WERI-Rb-1 (cell line): ENCODE measurements at places on chromosomes 3 and 15.

DNA sequence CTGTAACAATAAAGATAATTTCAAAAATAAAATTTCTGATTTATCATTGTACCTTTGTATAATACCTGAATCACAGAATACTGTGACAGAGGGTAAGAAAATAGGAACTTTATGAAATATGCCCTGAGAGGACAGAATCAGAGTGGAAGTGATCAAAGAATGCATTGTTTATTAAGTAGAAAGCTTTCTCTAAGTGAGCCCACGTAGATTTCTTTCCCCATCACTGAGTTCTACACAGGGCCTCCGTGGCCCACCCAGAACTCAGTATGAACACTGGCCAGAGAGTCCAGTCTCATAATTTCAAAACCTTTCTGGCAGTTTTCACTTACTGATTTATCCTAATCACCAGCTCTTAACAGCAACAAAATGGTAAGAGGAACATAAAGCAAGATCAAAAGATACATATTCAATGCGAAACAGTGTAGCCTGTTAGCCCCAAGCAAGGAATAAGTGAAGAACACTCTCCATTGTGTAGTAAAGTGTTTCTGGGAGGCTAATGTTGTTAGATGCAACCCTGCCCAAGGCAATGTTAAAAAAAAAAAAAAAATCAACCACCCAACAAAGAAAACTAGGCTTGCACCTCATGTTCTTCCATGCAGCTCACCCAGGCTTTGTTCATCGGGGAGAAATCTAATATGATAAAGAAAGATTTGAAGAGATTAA, 341.3 kb downstream of the LSAMP start:
- DNase-seq: no peak

DNA sequence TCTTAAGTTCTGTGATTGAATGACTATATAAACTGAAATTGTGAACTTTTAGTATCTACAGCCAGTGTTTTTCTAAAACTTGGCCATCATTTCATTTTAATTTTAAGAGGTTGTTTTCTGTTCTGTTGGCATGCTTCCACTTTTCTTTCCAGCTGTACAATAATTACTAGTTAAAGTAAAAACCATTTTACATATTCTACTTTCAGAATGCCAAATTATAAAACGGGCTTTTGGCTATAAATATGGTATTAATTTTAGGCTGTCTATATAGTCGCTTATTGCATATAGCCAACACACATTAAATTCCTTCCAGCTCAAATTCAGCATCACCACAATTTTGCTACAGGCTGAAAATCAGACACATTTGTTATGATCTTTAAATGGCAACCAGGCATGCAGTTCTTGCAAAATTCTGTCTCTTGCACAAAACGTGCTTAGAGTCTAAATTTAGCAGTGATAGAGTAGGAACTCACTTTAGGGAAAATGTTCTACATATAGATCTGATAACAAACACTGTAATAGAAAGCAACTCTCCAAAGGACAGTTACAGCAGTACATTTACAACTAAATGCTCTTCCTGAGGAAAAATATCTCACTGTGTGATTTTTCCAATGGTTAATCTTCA, 81.1 kb downstream of the BTD start:
- no peak for DNase-seq

DNA sequence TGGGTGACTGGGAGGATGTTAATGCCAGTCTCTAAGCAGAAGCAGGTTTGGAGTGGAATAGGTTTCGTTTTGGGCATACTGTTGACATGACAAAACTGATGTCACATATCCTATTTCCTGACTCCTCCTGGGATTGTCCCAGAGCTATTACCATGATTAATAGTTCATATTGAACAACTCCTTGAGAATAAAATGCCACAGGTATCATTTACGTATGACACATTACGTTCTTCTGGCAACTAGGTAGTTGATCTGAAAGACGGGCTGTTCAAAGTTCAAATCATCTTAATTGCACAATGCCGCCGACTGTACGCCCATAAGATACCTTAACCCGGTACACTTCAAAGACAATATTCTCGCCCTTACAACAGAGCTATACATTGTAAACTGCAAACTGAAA, 1.4 kb upstream of the RAB5A start:
- DNase-seq: no peak

GRCh38 chr3:154210986-154211385, 89.8 kb downstream of the ARHGEF26 start:
- no peak for DNase-seq

- no peak for DNase-seq
Observed at GRCh38 chr15:42576776-42577175, 1.4 kb downstream of the STARD9 start.

DNA sequence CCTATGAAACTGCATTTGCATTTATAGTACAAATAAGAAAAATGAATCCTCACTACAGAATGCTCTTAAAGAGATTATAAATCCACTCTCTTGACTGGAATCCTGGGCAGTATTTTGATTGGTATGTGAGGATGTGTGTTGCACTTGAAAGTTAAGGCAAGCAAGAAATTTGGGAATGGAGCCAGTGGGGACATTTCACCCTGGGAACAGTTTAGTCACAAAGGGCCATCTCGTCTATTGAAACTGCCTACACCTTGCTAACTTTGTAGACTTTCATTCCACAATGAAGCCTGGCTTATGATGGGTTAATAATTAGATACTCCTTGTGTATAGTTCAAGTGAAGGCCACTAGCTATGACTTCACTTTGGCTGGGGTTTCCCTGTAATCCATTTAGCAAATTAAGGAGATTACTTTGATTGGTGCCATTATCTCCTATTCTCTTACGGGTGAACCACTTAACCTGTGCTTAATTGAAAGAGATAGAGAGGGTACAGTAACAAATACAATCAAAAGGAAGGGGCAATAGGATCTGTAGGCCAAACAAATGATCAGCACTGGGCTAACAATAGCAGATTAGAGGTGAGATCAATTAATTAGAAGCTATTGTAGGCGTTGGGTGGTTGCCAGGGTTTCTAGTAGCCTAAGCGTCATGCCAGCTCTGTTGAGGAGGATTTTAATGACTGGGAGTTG, 146.9 kb upstream of the RARB start:
- DNase-seq: peak; percentile 11

DNA sequence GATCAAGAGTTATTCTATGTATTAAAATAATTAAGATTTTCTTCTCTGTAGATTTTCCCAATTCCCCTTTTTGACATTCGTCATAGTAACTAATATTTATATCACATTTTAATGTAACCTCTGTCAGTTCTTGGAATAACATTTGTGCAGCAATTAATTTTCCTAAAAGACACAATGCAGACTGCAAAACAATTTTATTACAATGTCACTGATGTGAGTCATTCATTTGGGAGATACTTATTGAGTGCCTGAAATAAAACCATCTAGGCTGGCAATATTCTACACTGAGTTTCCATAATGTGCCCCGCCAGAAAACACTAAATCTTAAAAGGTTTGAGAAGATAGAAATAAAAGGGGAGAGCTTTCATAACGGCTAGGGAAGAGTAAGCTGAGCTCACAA, 6.7 kb upstream of the USP13 start:
- no peak for DNase-seq

- DNase-seq: no peak
Observed at GRCh38 chr3:4981294-4981664, 2.0 kb downstream of the BHLHE40 start.

- DNase-seq: no peak
Observed at GRCh38 chr3:159989973-159990846, 1.6 kb downstream of the IL12A start.

GRCh38 chr3:22951910-22952309, 251.2 kb upstream of the UBE2E2 start:
- DNase-seq: no peak

DNA sequence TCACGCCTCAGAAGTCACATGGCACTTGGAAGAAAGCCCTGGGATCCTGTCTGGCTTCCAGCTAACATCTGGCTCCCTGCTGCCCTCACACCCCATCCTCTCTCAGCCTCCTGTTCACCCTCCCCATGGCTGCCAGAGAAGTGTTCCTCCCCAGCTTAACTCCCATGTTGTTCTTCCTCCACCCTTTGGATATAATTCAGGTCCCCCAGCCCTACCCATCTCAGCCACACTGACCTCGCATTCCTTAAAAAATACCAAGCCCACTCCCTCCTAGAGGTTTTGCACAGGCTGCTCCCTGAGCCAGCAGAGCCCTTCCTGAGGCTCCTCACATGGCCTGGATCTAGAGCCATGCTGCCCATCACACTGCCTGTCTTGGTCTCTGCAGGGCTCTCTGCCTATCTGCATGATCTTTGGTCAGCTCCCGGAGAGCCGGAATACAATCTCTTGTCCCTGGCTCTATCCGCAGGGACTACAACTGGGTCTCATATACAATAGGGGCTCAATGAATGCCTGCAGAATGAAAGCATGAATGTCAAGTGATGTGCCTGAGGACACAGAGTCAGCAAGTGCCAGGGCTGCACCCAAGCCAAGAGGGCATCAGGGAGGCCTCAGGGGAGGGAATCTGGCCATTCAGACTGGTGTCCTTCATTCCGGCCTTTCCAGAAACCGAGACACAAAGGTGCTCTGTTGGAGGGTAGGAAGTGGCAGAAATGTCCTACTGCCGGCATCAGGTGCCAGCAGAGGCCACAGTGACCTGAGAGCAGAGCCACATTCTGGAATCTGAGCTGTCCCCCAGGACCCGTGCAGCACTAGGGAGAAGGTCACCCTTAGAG, 3.8 kb upstream of the TKT start:
- no peak for DNase-seq

DNA sequence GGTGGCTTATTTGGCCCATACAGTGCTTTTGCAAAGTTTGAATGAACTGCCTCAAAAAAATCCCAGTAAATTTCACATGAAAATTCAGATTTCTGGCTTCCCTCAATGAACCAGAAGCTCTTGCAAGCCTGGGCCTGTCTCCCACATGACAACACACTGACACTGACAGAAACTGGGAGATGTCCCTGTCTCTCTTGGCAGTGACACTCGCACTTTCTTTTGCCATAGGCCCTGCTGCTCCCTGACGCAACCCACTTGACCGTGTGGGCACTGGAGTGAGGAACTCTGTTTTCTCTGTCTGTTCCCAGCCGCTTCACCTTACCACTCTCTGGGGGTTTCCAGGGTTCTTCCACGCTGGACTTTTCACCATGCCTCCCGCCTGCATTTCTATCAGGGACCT, 524.5 kb downstream of the SHQ1 start:
- no peak for DNase-seq

DNA sequence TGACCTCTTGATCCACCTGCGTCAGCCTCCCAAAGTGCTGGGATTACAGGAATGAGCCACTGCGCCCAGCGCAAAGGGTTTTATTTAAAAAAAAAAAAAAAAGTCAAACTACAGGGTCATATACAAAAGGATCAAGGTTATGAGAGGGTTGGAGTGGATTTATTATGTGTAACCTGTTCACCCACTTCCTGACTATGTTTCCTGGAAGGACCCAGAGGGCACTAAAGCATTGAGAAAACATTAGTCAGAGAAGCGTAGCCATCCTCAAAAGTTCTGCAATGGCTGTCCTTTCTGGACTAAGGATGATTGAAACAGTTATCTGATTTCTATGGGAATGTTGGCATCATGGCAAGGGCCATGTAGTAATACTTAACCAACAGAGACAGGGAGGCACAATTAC, 7.3 kb upstream of the SCAPER start:
- no peak for DNase-seq

DNA sequence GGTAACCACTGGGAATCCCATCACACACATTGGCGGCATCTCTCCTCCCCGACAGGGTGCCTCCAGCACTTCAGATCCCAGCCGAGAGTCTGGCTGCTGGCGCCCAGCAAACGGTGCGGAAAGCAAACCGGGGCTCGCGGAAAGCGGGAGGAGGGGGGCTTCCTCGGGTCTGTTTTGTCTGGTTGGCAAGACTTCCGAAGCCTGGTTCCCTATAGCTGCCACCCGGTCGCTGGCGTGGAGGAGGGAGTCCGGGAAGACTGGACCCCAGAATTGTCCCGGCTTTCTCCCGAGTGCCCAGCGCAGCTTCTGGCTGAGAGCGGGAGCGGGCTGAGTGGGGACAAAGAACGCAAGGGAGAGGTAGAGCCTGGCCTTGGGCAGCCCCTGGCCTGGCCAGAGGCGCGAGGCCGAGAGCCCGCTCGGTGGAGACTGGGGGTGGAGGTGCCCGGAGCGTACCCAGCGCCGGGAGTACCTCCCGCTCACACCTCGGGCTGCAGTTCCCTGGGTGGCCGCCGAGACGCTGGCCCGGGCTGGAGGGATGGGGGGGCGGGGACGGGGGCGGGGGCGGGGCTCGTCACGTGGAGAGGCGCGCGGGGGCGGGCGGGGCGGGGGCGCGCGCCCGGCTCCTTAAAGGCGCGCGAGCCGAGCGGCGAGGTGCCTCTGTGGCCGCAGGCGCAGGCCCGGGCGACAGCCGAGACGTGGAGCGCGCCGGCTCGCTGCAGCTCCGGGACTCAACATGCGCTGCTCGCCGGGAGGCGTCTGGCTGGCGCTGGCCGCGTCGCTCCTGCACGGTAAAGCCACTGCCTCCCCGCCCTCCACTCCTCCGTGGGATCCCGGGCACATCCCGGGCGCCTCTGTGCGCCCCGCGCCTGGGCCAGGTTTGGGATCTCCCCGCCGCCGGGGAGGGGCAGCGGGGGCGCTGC, at the start of gene CHRNA7:
CHRNA7 (plus strand) TSS at position 654 of the 920 bp plus-strand sequence; CDS start at position 734, 80 bp downstream.
- peak; percentile 83 for DNase-seq

- DNase-seq: peak; percentile 55
Observed at GRCh38 chr3:127970966-127971592, 56.0 kb downstream of the KBTBD12 start.

DNA sequence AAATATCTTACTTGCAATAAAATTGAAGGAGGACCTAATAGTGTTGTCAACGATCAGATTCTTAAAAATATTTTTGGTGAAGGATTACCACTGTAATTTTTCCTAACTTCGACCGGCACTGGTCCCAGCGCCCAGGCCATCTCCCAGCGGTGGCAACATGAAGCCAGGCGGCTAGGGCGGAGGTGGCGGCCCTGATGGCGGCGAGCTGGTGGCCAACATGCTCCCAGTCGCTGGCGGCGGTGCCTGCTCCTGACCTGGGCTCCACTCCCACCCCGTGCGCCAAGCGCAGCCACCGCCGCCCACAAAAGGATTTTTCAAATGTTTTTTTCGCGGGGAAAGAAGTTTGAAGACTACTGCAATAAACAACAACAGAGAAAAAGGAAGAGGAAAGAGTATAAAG, 56.5 kb upstream of the B3GALNT1 start:
- DNase-seq: no peak

DNA sequence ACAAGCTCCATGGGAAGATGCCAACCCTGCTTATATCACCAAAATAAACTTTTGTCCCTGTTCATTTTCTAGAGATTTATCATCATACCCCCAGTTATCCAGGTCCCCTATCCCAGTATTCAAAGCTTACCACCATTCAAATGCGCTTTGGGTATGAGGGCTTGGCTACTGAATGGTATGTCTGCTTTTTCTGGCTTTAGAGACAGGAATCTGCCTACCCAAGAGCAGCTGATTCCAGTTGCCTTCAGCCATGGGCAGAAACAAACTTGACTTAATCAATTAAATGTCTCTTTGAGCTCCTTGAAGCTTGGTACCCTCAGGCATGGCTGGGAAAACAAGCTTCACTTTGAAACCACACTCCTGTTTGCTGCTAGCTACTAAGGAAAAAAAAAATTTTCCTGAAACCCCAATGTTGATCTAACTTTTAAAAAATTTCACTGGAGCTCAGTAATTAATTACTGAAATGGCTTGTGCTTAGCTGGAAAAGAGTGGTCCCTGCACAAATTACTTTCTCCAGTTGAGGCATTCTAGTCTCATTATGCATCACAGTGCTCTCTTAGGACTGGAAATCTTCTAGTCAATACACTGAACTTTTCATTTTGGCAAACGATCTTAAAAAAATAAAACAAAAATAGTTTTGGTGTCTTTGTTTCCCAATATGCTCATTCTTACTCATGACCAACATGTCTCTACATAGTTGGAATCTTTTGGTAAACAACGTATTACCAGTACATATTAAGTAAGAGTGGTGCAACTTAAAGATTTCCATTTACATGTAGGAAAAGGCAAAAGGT, 242.8 kb downstream of the DTWD1 start:
- DNase-seq: no peak
